Activated naive CD8-positive, alpha-beta T cell treated with anti-CD3 and anti-CD28 coated beads for 36 hours (primary cell): ENCODE measurements at places on chromosomes 7 and 10.

- DNase-seq = no peak
Measured at GRCh38 chr7:79622781-79623180, 169.3 kb upstream of the MAGI2 start.

GRCh38 chr7:15459018-15459615 is 102.7 kb downstream of the AGMO start:
- DNase-seq = no peak

DNA sequence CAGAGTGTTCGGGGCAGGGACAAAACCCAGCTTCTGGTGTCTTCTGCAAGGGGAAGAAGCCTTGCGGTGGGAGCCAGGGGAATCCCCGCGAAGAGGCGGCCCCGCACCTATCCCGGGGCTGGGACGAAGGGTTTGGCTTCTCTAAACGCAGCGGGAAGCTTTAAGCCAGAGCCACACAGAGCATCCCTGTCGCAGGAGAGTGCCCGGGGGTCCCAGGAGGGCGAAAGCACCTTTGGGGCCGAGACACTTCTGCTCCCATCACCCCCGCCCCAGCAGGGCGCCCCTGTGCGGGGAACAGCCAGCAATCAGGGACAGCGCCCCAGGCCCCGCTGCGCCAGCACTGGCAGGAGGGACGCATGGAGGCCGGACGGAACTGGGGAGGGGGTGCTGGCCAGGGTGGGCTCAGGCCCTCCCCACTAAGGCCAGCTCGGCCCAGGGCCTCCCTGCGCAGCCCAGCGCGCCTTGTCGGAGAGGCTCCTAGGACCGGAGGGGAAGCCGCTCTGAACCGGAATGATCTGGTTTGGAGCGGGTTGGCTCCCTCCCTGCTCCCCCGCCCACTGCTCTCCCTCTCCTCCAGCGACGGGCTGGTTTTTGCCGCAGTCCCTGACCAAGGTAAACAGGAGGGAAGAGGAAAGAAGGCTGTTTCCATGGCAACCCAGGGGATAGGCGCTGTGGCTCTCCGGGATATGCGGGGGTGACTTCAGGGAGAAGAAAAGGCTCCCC is 63.9 kb downstream of the TMEM209 start:
- DNase-seq = peak; percentile 35

- no peak for DNase-seq
Measured at GRCh38 chr7:32494946-32495297, 367 bp upstream of the AVL9 start.

DNA sequence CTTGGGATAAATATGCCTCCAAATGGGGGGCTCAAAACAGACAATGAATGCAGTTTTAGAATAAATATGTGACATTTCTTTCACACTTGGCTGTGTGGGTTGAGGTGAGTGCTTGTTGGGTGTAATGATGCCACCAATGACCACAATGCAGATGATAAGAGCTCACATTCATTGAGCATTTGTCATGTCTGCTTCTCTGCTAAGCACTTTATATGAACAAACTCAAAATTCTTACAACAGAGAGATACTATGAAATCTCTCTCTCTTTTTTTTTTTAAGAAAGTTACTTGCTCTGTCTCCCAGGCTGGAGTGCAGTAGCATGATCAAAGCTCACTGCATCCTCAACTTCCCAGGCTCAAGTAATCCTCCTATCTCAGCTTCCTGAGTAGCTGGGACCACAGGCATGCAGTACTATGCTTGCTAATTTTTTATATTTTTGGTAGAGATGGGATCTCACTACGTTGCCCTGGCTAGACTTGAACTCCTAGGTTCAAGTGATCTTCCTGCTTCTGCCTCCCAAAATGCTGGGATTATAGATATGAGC is 185.4 kb downstream of the JCAD start:
- no peak for DNase-seq

DNA sequence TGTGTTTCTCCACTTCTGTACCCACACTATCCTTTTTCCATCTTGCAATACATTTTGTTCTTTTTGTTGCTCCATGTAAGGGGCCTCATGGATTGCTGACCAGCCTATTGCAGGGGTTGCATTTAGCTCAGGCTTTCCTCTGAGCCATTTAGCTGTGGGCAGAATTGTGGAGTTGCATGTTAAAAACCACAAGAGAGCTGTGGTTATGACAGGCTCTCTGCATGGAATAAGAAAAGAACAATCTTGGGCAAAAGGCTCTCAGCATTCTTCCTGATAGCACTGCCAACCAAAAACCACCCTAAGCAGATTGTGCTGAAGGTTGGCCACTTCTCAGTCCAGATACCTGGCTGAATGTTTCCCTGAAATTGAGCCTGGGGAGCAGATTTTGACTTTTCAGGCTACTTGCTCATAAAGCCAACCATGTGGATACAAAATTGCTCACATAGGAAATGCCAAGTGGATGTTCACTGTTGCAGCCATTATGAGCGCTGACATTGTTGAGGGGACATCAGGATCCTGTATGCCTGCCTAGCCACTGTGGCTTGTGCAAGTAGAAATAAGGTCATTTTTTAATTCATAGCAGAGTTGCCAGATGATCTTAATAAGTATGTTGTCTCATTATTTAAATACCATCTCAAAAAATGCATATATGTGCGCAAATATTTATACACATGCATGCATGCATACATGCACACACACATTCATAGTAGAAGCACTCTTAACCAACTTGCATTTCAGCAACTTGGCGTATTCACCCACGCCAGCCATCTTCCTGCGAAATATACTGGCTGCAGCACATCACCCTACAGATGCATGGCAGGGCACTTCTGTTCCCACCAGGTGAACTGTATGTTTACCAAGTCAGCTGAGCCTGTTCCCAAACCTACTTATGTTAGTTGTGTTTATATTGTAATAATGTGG is 695.4 kb downstream of the LRMDA start:
- no peak for DNase-seq

DNA sequence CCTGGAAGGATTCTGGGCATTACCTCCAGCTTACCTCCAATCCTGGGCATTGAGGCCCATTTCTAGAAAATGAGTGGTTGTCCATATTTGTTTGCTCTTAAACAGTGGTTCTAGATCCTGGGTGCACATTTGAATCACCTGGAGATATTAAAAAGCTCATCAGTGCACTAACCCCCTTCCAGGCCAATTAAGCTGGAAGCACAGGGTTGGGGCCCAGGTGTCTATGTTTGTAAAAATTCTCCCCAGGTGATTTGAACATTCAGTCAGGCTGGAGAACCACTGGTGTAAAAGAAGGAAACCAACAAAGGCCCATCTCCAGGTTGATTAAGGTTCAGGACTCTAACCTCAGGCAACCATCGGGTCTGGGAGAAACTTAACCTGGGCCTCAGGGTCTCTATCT is 102.6 kb upstream of the NANOS1 start:
- DNase-seq = no peak

DNA sequence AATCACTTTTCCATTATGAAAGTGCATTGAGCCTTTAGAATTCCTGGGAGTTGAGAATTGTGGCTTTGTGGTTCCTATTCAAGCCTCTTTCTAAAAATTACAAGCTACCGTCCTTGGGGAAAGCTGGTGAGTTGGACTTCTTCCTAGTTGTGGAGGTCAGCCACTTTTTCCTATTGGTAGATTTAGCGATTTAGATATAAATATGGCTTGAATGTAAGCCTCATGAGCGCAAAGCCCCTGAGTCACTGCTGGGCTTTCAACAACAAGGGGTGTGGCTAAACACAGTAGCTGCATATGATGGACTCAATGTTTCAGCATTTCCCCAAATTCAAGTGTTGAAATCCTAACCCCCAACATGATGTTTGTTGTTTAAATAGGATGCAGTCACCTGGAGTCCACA is 150.0 kb upstream of the IGFBP3 start:
- DNase-seq = no peak

GRCh38 chr7:112136271-112137008 is 69.8 kb downstream of the DOCK4 start:
- DNase-seq = no peak

DNA sequence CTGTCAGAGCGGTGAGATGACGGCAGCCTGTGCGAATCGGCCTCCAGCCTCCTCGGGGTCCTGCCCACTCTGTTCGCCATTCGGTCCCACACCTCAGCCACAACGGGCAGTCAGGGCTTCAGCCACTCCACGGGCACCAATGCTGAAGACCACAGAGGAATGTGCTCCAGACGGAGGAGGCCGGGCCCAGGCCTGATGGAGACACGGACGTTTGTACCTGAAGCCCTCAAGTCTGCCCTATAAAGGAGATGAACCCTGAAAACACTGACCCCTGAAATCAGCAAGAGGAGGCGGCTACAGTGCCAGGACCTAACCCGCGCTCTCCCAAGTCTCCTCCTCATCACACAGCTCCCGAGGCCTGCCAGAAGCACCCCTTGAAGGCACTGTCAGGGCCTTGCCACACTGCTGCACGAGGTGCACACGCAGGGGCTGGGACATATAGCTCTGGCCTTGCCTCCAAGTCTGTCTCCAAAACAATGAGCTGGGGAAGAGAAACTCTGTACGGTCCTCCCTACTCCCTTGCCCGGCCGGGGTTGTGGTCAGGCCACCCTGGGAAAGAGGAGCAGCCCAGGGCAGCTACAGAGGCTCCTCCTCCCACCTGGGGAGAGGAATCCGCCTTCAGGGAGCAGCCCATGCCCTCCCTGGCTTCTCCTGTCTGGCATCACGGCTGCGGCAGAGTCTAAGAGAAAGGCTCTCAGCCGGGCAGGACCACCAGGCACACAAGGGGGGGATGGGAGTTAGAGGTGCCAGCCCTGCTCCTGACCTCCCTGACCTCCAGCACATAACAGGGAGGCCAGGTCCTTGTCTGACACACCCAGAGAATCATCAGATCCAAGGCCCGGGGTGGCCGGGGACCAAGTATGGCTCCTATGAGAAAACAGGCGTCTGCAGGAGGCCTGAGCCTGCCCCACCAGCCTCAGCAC is 310.1 kb downstream of the PTPRN2 start:
- no peak for DNase-seq

DNA sequence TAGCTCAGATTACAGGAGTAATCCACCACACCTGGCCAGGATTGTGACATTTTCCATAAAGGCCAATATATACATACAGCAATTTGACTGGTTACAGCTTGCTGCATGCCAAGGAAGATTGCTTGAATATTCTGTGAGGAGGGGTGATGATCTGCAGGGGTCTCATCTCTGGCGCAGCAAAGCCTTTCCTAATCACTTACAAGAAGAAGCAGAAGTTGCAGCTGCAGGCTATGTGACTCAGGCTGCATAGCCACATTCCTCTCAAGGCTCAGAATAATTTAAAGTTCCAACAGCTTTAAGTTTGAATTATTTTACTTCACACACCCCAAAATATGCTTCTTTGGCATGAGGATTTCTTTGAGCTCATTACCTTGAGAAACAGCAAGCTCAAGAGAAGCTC is 11.4 kb upstream of the RASGEF1A start:
- DNase-seq = no peak

GRCh38 chr7:130191791-130192190 is 13.4 kb downstream of the TMEM209 start:
- DNase-seq = no peak

- no peak for DNase-seq
Measured at GRCh38 chr7:140697447-140698143, 1.1 kb downstream of the NDUFB2 start.

DNA sequence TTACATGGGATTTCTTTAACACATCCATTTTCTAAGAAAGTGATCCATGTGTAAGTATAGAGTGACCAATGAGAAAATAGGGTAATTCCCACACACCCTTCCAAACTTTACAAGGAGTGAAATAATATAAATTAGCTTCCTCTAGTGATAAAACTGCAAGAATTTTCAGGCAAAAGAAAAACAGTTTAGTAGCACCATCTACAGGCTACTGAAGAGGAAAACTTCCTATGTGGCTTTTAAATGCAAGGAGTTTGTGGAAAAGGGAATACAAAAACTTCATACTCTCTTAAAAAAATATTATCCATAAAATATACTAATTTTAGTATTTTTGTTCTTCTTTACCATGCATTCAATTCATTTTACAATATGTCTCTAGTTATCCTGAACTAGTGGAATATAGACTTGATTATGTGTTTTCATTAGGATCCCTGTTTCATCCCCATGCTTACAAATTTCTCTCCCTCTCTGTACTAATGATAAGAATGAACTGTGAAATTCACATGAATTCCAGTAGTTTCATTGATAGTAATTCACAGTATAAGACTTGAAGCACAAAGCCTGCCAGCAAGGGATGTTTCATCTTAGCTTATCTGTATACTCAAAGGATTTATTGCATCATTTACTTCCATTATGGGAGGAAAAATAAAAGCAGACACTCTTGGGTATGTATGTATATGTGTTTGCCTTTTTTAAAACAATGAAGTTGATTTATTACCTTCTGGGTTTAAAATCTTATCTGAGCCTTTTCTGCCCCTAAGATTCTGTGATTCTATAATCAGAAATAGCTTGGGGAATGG is 442.9 kb downstream of the AUTS2 start:
- DNase-seq = no peak

DNA sequence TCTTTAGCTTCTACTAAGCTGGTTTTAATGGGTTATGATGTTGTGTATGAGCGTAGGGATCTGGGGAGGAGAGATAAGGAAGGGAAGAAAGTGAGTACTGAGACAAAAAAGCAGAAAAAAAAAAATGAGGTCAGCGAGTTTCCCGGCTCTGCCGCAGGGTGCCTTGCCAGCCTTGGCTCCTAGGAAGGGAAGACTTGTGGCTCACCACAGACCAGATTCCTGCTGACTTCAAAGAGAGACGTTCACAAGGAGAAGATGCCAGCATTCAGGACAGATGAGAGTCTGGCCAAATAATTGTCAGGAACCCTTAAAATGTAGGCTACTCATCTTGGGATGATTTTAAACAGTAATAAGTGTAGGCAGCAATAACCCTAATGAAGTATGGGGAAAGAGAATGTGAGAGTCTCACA is 11.4 kb upstream of the FAS start:
- DNase-seq = no peak

- no peak for DNase-seq
Measured at GRCh38 chr7:89813081-89813480, 341.2 kb upstream of the STEAP1 start.

DNA sequence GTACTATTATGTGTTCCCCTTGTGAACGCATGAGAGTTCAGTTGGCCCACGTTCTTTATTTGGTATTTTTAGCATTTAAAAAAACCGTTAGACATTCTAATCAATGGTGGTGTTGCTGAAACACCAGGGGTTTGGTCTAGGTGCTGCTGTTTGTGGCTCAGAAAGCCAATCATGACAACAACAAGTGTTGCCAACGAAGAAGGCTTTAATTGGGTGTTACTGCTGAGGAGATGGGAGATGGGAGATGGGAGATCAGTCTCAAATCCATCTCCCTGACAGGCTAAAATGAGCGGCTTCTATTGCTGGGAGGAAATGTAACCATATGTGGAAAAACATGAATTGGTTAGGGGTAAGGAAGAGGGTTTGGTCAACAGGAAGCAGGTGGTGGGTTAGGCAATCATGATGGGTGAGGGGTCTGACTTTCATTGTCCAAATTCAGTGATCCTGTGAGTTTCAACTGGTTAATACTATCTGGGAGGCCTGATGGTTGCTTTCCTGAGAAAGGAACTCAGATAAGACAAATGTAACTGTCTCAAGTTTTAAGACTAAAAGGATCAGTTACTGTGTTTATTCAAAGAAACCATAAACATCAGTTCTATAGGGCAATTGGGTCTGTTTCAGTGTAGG is 4.6 kb upstream of the ZNF425 start:
- DNase-seq = no peak

GRCh38 chr7:134339475-134339874 is 22.7 kb upstream of the SLC35B4 start:
- no peak for DNase-seq

- DNase-seq = no peak
Measured at GRCh38 chr10:114777415-114777814, 44.2 kb upstream of the FHIP2A start.

GRCh38 chr7:22569586-22570321 is 69.8 kb upstream of the STEAP1B start:
- DNase-seq = peak; percentile 30

GRCh38 chr7:126803990-126804389 is 448.8 kb downstream of the GRM8 start:
- DNase-seq = no peak
